Spinal cord (tissue), 10 donors: ENCODE measurements at places on chromosomes 1 and 21.
A peak's percentile ranks its signal among the peaks of the same experiment; 100 is the strongest.

DNA sequence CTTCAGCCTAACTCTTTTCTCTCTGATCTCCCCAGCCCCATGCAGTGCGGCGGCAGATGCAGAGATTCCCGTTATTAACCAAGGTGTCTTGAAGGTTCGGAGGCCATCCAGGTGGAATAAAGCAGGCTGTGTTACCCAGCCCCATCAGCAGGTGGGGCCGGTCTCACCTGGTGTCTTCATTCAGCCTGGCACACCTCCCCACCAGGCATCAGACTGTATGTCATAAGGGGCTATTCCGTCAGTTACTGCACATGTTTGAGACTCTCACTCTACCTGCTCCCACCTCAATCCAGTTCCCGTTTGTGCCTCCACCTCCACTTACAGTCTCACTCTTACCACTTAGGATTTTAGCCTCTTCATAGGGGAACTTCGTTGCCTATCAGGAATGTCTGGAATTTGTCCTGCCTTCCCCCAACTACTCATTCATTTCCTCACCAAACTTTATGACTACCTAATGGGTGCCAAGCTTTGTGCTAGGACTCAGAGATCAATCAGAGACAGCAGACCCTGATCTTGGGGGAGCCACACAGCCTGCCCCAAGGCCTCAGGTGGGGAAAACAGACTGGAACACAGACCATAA lies 170.2 kb downstream of the PLPP3 start:
- H3K27me3 ChIP-seq, result no peaks in the 10 kb centered on the region
- H3K4me3 ChIP-seq, result no peak overlapping the region
- no peaks in the 10 kb centered on the region for H3K36me3 ChIP-seq
- H3K4me1 ChIP-seq, result peaks cover 3% of the 10 kb centered on the region
- H3K27ac ChIP-seq, result no peak overlapping the region

GRCh38 chr21:14541841-14542490 lies 4.1 kb downstream of the SAMSN1 start:
- DNase-seq, result no peak
- no peak overlapping the region for H3K27ac ChIP-seq
- H3K4me1 ChIP-seq, result no peaks in the 10 kb centered on the region
- no peaks in the 10 kb centered on the region for H3K27me3 ChIP-seq

DNA sequence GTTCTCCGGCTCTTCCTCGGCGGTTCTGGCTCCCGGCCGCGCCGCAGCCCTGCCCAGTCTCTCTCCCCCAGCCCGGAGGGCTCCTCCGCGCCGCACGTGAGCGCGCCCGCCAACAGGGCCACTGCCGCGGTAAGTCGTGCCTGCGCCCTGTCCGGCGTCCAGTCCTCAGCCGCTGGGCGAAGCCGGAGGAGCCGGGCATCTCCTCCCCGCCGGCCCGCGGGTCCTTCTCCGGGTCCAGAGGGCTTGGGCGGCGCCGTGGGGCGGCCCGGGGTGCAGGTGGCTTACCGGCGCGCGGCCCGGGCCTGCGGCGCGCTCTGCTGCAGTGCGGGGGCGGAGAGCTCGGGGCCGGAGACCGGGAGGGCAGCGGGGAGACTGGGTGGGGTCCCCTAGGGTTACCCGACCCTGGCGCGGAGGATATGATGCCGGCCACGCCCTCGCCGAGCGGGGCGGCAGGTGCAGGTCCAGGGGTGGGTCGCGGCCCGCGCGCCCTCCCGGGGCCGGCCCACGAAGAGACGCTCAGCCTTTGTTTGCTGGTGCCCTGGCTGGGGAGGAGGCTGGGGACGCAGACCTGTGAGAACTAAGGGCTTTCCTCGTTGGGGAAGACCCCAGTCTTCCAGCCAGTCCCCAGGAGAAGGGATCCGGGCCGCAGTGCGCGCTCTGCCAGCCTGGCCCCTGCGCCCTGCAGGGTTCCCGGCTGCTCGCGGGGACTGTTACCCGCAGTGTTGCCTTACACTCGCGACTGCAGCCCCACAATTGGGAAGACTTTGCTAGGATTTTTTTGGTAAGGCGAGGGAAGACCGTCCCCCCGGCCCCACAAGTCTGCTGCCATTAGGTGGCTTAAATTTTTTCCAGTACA lies at the start of gene DOP1B:
Gene DOP1B (plus strand): TSS at position 10 of the 856 bp plus-strand sequence. CDS start 7,910 bp downstream, outside the sequence.
- H3K4me1 ChIP-seq, result peaks cover 13% of the 10 kb centered on the region
- H3K36me3 ChIP-seq, result no peaks in the 10 kb centered on the region
- no peak within 1 kb of the TSS for H3K27ac ChIP-seq
- H3K4me3 ChIP-seq, result peak within 1 kb of the TSS; percentile 65
- DNase-seq, result peak; percentile 54
- peaks cover 3% of the 10 kb centered on the region for H3K27me3 ChIP-seq

- DNase-seq, result no peak
- no peaks in the 10 kb centered on the region for H3K4me1 ChIP-seq
- no peaks in the 10 kb centered on the region for H3K36me3 ChIP-seq
- H3K27ac ChIP-seq, result no peak overlapping the region
- no peaks in the 10 kb centered on the region for H3K27me3 ChIP-seq
- H3K4me3 ChIP-seq, result no peak overlapping the region
Measured at GRCh38 chr21:15400905-15401304, 328.9 kb upstream of the USP25 start.

DNA sequence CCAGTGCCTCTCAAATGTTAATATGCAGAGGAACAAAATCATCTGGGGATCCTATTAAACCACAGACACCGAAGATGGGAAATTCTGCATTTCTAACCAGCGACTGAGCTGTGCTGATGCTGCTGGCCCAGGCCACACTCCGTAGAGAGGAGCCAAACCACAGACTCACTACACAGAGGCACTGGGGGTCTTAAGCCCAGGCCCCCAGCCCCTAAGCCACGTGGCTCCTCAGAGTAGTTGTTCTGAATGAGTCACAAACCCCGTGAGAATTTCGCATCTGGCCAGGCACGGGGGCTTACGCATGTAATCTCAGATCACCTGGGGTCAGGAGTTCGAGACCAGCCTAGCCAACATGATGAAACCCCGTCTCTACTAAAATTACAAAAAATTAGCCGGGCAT lies 2.8 kb upstream of the CELA2A start:
- H3K4me1 ChIP-seq, result no peaks in the 10 kb centered on the region
- no peaks in the 10 kb centered on the region for H3K36me3 ChIP-seq
- no peak overlapping the region for H3K27ac ChIP-seq
- DNase-seq, result no peak
- H3K27me3 ChIP-seq, result no peaks in the 10 kb centered on the region

GRCh38 chr1:58211869-58212268 lies 334.7 kb downstream of the OMA1 start:
- H3K36me3 ChIP-seq, result no peaks in the 10 kb centered on the region
- H3K27me3 ChIP-seq, result peaks cover 2% of the 10 kb centered on the region
- no peak overlapping the region for H3K27ac ChIP-seq
- no peak overlapping the region for H3K4me3 ChIP-seq
- DNase-seq, result no peak
- H3K4me1 ChIP-seq, result no peaks in the 10 kb centered on the region

GRCh38 chr1:174999936-175000696 lies at the start of gene CACYBP:
Gene CACYBP (plus strand): TSS chr1:174999947. CDS start chr1:175000181, 234 bp downstream.
- H3K4me1 ChIP-seq, result peaks cover 8% of the 10 kb centered on the region
- no peaks in the 10 kb centered on the region for H3K36me3 ChIP-seq
- H3K4me3 ChIP-seq, result peak within 1 kb of the TSS; percentile 87
- no peaks in the 10 kb centered on the region for H3K27me3 ChIP-seq
- DNase-seq, result peak; percentile 43
- peak within 1 kb of the TSS; percentile 100 for H3K27ac ChIP-seq

GRCh38 chr1:208059409-208060001 lies 148.6 kb upstream of the CD34 start:
- H3K4me3 ChIP-seq, result no peak overlapping the region
- no peak overlapping the region for H3K27ac ChIP-seq
- no peaks in the 10 kb centered on the region for H3K27me3 ChIP-seq
- H3K4me1 ChIP-seq, result peaks cover 26% of the 10 kb centered on the region

DNA sequence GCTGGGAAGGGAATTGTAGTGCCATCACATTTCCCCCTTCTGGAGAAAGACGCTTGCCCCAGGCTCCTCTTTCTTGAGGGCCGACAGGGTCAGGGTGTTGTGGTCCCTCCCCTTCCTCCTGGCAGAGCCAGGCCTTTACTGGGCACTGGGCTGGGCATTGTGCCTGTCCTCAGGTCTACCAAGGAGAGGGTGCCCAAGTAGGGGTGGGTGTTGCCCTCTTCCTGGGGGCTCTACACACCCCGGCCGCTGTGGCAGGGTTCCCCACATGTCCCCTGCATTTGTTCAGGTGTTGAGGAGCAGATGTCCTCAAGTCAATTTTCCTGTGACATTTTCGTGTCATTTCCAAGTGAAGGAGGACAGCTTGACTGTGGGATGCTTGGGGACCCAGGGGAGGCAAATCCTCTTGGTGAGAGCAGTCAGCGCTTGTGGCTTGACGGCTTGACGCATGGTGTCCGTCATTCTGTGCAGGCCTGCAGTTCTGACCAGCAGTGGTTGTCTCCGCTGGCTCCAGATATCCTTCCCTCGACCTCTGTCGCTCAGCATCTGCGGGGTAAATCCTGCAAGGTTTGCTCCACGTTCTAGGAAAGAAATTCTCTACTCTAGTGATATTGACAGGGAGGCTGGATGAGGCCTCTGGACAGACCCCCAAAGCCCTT lies 181.9 kb upstream of the VAMP3 start:
- no peak overlapping the region for H3K4me3 ChIP-seq
- DNase-seq, result no peak
- H3K4me1 ChIP-seq, result peaks cover 43% of the 10 kb centered on the region
- H3K27me3 ChIP-seq, result no peaks in the 10 kb centered on the region
- peaks cover 2% of the 10 kb centered on the region for H3K36me3 ChIP-seq

- H3K27me3 ChIP-seq, result peaks cover 21% of the 10 kb centered on the region
- no peaks in the 10 kb centered on the region for H3K36me3 ChIP-seq
- H3K4me1 ChIP-seq, result peaks cover 22% of the 10 kb centered on the region
- no peak overlapping the region for H3K27ac ChIP-seq
- no peak overlapping the region for H3K4me3 ChIP-seq
- DNase-seq, result peak; percentile 49
Measured at GRCh38 chr1:38474738-38475623, 384.6 kb downstream of the RRAGC start.

- H3K4me3 ChIP-seq, result no peak overlapping the region
- H3K36me3 ChIP-seq, result no peaks in the 10 kb centered on the region
- H3K27ac ChIP-seq, result no peak overlapping the region
- H3K4me1 ChIP-seq, result peaks cover 19% of the 10 kb centered on the region
- no peak for DNase-seq
Measured at GRCh38 chr1:25917996-25918395, 11.8 kb upstream of the STMN1 start.

- no peak overlapping the region for H3K4me3 ChIP-seq
- H3K27ac ChIP-seq, result no peak overlapping the region
- H3K36me3 ChIP-seq, result no peaks in the 10 kb centered on the region
- H3K4me1 ChIP-seq, result peaks cover 26% of the 10 kb centered on the region
- no peaks in the 10 kb centered on the region for H3K27me3 ChIP-seq
- DNase-seq, result no peak
Measured at GRCh38 chr1:225451340-225451739, 23.5 kb upstream of the LBR start.

GRCh38 chr1:169155675-169156074 lies 49.2 kb downstream of the ATP1B1 start:
- no peaks in the 10 kb centered on the region for H3K27me3 ChIP-seq
- no peak overlapping the region for H3K4me3 ChIP-seq
- DNase-seq, result no peak
- no peaks in the 10 kb centered on the region for H3K4me1 ChIP-seq

GRCh38 chr1:23149114-23149513 lies 19.5 kb downstream of the LUZP1 start:
- H3K4me3 ChIP-seq, result no peak overlapping the region
- DNase-seq, result no peak
- H3K27me3 ChIP-seq, result no peaks in the 10 kb centered on the region

DNA sequence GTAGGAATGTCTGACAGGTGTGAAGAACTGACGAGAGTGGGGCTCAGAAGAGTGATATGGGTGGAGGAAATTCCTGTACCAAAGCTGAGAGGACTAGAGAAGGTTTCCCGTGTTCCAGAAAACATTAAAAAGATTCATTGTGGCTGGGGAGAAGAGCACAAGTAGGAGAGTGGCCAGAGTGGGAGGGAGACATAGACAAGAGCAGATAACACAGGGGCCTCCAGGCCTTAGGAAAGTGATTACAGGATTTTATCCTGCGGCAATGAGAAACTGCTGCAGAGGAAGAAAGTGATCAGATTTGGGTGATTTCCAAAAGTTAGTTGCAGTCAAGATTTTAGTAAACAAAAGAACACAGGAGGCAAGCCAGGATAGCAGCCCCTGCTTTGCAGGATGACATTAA lies 7.9 kb downstream of the C8B start:
- H3K4me1 ChIP-seq, result no peaks in the 10 kb centered on the region
- DNase-seq, result no peak
- H3K4me3 ChIP-seq, result no peak overlapping the region
- H3K27ac ChIP-seq, result no peak overlapping the region
- no peaks in the 10 kb centered on the region for H3K36me3 ChIP-seq
- H3K27me3 ChIP-seq, result no peaks in the 10 kb centered on the region

DNA sequence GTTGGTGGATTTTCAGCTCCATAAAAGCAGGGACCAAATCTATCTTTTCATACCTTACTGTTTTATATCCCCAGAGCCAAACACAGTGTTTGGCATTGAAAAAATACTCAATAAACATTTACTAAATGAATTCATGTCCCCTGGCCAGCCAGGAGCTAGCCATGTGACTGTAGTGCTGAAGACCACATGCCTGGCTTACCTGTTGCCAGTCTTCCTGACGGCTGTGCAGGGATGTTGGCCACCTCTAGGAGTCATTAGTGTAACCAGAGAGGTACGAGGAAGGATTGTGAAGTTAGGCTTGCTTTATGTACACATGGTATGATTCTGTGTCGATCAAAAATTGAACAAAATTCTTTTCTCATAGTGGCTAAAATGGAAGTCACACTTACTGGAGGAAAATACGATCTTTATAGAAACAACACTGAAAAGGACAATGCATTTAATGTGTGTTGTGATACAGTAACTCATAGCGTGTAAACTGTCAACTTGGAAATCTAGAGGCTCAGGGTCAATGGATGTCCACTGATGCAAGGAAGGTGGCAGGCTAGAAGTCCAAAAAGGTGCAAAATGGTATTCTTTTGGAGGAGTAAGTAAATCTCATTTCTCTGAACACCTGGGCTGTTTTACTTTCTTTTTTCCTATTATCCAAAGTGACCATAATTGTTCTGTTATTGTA lies 60.9 kb downstream of the FGGY start:
- H3K36me3 ChIP-seq, result no peaks in the 10 kb centered on the region
- no peak overlapping the region for H3K27ac ChIP-seq
- no peaks in the 10 kb centered on the region for H3K27me3 ChIP-seq
- no peak for DNase-seq
- no peak overlapping the region for H3K4me3 ChIP-seq

DNA sequence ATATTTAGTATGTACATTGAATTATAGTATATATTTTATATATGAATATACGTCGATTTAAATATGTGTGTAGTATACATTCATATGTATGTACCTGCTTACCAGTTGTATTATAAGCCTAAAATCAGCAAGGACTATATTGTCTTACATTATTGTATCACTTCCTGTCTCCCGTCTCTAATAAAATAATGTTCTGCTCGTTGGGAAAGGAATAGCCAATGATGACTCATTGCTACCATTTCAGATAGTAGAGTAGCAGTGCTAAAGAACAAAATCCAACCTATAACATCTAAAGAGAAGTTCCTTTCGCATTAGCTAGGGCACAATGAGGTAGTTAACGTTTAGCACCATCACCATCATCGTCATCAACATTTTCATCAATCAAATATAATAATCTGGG lies 39.9 kb upstream of the SMYD2 start:
- no peaks in the 10 kb centered on the region for H3K4me1 ChIP-seq
- no peaks in the 10 kb centered on the region for H3K27me3 ChIP-seq
- no peak for DNase-seq
- no peaks in the 10 kb centered on the region for H3K36me3 ChIP-seq
- H3K27ac ChIP-seq, result no peak overlapping the region

GRCh38 chr1:61348025-61348665 lies 265.8 kb downstream of the NFIA start:
- H3K4me1 ChIP-seq, result no peaks in the 10 kb centered on the region
- H3K36me3 ChIP-seq, result no peaks in the 10 kb centered on the region
- H3K27me3 ChIP-seq, result no peaks in the 10 kb centered on the region
- no peak overlapping the region for H3K27ac ChIP-seq
- H3K4me3 ChIP-seq, result no peak overlapping the region
